ENCODE measurements at places on chromosomes 13 and 19.

DNA sequence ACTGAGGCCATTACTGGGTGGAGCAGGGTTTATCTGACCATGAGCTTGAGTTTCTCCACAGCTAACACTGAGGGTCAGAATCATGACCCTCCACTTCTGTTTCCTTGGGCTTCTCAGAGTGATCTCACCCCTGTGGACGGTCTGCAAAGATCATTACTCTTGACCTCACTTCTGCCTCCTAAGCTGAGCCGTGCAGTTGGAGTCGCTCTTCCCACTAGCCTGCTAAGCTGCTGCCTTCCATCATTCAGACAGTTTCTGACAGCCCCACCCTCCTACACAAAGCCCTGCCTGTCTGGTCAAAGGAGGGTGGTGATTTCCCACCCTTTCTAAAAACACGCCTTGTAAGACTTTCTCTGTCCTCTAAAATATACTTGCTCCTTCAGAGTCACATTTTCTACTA lies 9.3 kb upstream of the FRY start:
- DNase-seq = no peak

- no peak for DNase-seq
These were observed 37.7 kb upstream of the CCNE1 start for GRCh38 chr19:29774126-29774525.

DNA sequence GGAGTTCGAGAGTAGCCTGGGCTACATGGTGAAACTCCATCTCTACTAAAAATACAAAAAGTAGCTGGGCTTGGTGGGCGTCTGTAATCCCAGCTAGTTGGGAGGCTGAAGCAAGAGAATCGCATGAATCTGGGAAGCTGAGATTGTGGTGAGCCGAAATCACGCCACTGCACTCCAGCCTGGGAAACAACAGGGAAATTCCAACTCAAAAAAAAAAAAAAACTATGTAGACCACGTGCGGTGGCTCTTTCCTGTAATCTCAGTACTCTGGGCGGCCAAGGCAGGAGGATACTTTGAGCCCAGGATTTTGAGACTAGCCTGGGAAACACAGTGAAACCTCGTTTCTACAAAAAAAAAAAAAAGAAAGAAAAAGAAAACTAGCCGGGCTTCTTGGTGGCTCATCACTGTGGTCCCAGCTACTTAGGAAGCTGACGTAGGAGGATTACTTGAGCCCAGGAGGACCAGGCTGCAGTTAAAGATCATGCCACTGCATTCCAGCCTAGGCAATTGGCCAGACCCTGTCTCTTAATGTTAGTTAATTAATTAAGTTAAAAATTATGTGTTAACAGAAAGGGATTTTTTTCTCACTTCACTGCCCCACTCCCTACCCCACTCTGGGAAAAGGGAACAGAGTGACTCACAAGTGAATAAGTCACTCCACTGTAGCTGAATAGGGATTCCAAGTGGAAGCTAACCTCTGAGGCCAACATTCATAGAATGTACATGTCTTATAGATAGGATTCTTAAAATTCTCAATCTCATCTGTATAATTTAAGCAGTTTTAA lies 2.2 kb downstream of the ZNF83 start:
- no peak for DNase-seq

DNA sequence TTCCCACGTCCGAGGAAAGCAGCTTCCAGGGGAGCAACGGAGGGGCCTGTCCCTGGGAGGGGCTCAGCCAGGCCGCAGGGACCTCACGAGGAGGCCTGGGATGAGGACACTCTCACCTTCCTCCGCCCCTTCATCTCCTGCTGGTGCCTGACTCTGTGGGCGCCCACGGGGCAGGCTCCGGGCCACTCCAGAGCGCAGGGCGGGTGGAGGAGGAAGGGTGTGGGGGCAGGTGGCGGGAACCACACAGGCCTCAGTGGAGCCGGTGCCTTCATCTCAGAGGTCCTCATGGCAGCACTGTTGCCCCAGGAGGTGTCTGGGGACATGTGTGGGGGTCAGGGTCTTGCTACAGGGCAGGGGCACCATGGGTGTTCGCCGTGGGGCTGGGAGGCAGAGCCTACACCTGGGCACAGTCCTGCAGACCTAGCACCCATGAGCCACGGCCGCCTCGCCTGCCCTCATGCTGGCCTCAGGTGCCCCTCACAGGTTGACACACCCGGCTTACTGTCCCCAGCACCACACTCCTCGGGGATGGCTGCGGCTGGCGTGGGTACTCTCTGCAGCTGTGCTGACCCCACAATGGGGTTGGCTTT lies 10.1 kb upstream of the TMEM255B start:
- DNase-seq = no peak

DNA sequence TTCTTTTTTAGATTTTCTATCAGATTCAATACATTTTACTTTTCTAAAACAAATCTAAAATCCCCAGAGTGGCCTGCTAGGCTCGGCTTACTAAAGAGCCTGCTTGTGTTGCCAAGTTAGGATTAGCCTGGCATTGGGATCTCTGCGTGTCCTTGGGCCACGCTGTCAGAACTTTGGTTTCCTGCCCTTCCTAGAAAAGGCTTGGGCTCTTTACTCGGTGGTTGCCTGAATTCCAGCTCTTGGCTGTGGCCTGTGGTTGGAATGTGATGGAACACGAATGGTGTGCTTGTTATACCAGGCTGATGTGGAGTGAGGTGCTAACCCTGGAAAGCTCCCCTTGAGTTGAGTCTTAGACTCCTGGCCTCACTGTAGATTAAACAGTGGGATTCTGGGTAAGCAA lies 8.5 kb downstream of the SPATA13 start:
- no peak for DNase-seq

DNA sequence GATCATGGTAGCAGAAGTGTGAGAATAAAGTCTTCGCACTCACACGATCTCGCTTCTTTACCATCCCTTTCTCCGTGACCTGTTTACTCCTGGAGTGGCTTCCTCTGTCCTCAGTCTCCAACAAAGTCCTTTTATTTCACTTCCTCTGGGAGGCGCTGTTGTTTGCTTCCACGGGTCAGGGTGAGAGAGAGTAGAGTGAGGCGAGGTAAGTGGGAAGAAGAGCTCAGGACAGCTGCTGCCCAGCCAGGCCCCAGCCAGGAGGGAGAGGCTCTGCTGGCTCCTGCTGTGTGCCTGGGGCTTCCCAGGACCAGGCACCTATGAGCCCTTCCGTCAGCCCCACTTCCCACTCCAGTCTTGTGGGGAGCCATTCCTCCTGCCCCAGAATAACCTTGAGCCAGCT lies 242.1 kb downstream of the FGF9 start:
- no peak for DNase-seq

DNA sequence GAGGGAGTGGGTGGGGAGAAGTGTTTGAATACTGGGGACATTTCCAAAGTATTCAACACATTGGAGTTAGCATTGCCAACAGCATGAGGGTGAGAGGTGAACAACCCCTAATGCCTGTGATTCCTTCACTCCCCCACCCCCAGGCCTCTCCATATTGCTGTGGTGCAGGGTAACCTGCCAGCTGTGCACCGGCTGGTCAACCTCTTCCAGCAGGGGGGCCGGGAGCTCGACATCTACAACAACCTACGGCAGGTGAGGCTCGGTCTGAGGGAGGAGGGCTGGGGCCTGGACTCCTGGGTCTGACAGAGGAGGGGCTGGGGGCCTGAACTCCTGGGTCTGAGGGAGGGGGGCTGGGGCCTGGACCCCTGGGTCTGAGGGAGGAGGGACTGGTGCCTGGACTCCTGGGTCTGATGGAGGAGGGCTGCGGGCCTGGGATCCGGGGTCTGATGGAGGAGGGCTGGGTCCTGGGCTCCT lies 7.6 kb downstream of the BCL3 start:
- DNase-seq = no peak

DNA sequence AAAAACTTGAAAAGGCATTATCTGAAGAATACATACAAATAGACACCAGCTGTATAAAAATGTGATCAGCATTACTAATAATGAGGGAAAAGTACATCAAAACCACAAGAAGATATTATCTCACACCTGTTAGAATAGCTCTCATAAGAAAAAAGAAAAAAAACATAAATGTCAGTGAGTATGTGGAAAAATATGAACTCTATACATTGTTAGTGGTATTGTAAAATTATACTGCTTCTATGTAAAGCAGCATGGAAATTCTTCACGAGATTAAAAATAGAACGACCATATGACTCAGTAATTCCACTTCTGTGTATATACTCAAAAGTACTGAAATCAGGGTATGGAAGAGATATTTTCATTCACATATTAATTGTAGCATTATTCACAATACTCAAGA lies 1146.4 kb downstream of the SLITRK5 start:
- DNase-seq = no peak

DNA sequence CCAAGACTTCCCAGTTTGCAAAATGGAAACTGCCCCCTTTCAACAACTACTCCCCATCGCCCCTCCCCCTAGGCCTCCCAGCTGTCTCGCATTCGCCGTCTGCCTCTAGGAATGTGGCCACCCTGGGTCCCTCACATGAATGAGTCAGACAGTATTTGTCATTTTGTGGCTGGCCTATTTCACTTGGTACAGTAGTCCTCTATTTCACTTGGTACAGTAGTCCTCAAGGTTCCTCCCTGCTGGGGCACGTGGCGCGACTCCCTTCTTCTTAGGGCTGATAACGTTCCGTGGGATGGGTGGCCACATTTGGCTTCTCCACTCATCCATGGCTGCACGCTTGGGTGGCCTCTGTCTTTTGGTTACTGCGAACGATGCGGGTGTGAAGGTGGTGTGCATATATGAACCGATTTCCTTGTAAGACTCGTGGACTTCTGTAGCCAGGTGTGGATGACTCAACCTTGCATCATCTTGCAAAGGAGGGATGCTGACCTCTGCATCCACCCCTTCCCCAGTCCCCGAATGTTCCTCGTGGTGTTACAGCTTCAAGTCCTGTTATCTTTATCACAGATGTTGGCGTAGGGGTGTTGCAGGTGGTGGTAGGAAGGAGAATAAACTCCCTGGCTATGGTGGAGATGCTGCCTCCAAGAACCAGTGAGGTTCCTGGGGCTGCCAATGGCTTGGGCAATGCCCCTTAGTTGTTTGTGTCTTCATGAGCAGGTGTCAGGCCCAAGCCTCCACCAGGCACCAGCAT lies 112.1 kb upstream of the SOX1 start:
- DNase-seq = no peak

- DNase-seq = no peak
These were observed 301.6 kb downstream of the FGF14 start for GRCh38 chr13:102100234-102100633.

Data from HTR-8/SVneo (cell line).